ENCODE measurements at places on chromosomes 4 and X. TPM values are rescaled to one million over a fixed set of nuclear protein-coding genes. Genes with fewer than 3 reads are reported as not detected.

DNA sequence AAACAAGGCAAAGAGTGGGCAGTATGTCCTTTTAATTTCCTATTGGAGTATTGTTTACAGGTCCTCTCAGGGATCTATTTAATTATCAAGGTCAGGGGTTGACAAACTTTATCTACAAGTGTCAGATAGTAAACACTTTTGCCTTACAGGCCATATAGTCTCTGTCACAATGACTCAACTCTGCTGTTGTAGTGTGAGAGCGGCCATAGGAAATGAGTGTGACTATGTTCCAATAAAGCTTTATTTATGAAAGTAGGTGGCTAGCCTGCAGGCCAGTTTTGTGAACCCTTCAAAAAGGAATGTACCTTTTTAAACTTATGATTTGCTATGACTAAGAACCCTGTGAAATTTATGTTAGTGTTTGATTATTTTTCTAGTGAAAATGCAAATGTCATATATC is 156.1 kb downstream of the GPAT3 start:
- DNase-seq, result no peak

DNA sequence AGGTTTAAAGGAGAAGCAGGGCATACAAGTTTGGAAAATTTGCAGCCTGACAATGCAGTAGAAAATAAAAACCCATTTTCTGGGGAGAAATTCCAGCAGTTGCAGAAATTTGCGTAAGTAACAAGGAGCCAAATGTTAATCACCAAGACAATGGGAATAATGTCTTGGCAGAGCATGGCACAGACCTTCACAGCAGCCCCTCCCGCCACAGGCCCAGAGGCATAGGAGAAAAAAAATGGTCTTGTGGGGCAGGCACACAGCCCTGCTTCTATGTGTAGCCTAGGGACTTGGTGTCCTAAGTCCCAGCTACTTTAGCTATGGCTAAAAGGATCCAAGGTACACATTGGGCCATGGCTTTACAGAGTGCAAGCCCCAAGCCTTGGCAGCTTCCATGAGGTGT is 65.7 kb downstream of the SPOCK3 start:
- no peak for DNase-seq

- no peak for DNase-seq
These were observed 7.8 kb upstream of the RRAGB start for GRCh38 chrX:55709735-55710134.

GRCh38 chr4:181507938-181508337 is 735.3 kb upstream of the TENM3 start:
- DNase-seq, result no peak

DNA sequence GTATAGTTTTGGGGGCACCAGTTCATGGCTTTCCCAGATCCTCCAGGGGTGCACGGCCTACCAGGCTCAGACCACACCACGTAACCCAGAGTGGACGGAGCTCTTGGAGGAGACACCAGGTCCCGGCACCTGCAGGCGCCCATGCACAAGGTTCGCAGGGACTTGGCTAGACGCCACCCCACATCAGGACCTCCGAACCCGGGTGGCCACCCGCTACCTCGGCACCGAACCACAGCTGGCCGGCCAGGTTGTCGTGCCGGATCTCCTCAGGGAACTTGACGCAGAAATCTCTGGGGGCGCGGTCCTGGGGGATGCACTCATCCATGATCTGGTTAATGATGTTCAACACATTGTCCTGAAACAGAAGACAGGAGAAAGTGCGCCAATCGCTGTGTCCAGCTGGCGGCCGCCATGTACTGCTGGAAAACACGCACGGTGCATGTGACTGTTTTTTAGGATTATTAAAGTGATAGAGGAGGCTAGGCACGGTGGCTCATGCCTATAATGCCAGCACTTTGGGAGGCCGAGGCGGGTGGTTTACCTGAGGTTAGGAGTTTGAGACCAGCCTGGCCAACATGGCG is 77.1 kb downstream of the ZFYVE28 start:
- DNase-seq, result peak; percentile 51

DNA sequence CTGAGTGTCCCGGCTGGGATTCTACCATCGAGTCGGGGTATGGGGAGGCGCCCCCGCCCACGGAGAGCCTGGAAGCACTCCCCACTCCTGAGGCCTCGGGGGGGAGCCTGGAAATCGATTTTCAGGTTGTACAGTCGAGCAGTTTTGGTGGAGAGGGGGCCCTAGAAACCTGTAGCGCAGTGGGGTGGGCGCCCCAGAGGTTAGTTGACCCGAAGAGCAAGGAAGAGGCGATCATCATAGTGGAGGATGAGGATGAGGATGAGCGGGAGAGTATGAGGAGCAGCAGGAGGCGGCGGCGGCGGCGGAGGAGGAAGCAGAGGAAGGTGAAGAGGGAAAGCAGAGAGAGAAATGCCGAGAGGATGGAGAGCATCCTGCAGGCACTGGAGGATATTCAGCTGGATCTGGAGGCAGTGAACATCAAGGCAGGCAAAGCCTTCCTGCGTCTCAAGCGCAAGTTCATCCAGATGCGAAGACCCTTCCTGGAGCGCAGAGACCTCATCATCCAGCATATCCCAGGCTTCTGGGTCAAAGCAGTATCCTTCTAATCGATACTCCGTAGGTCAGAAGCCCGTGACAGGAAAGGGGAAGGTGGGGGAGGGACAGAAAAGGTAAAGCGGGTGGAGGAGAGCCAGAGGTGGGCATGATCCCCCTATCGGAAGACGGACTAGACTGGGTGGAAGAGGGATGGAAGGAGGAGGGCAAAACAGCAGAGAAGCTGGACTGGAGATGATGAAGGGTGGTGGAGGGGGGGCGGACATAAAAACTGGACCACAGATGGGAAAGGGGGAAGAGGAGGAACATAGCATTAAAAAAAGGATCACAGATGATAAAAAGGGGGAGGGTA is 828 bp downstream of the TSPYL2 start:
- DNase-seq, result no peak

- no peak for DNase-seq
These were observed 35.1 kb downstream of the KLHL8 start for GRCh38 chr4:87185146-87185870.

DNA sequence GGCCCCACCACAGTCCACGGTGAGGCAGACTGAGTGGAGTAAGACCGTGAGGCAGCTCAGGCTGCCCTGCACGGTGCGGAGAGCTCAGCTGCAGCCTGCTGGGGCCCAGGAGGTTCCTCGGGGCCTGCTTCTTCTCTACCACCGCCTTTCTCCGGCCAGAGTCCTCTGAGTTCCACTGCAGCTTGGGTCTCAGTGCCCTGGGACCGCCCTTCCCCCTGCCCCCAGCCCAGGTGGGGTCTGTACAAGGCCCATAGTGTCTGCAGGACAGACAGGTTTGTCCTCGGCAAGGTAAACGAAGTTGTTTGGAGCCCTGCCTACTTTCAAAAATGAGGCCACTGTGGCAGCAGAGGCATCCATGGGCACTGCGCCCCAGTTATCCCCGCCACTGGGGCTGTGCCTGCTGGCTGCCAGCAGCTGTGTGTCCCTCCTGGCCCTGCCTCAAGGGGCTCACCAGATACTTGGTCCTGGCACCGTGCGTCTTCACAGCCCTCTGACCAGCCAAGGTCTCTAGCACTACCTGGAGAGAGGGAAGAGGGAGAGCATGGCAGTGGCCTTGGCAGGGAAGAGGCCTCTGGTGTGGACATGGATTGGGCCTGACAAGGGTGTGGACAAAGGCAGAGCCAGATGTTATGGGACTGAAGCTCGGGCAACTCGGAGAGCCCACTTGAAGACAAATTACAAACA is 4.0 kb downstream of the IRAK1 start:
- DNase-seq, result no peak

DNA sequence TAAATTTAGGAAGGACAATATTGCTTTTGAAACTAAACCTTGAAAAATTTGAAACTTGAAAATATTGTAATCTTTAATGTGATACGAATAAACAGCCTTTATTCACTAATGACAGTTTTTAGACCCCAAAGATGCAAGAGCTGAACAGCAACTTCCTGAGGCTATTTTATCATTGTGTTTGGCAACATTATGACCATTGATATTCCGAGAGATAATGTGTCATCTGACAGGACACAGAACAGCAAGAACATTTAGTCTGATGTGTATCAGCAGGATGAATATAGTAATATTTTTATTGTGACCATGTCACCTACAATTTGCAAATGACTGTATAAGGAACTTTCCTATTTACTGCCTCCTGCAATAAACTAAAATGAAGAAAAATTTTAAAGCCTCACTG is 316.0 kb downstream of the ADAM29 start:
- DNase-seq, result no peak

DNA sequence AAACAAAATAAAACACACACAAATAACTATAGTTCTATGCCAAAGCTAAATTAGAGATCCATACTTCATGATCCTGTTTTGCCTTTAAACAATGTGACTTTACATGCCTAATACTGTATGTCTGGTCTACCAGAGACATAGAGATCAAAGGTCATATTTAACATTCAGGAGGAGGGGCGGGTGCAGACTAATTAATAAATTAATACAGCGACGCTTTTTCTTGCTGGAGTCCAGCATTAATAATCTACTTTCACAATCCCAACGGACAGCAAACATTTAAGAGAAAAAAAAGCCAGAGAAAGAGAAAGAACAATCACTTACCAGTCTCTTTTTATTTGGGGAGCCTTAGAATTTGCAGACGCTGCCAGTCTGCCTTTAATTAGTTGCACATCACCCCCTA is 509 bp downstream of the CXXC4 start:
- DNase-seq, result no peak

GRCh38 chr4:53614591-53614990 is 23.3 kb upstream of the LNX1 start:
- DNase-seq, result no peak

DNA sequence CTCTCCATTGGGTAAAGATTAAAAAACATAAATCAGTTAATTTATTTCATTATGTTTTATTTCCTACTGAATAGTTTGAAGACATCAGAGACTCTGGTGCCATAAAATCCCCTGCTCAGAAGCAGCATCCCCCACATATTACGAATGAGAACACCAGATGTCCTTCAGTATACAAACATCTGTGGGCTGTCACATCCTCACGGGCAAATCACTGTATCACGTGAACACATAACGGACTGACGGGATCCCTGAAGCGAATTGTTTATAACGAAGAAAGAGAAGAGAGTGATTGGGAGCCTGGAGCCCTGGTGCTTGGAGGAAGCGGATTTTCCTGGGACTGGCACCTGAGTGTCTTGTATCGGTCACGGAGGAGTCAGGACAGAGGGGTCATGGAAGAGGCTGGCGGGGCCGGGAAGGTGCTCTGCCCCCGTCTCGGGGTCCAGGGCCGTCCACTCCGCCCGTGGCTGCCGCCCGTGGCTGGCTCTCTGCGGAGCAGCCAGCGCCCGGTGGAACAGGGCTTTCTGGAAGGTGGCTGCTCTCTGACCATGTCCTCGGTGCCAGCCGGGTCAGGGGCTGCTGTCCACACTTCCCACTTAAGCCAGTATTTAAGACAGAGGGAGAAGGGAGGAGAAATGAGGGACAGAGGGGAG is 452.7 kb upstream of the FAT1 start:
- DNase-seq, result peak; percentile 57

DNA sequence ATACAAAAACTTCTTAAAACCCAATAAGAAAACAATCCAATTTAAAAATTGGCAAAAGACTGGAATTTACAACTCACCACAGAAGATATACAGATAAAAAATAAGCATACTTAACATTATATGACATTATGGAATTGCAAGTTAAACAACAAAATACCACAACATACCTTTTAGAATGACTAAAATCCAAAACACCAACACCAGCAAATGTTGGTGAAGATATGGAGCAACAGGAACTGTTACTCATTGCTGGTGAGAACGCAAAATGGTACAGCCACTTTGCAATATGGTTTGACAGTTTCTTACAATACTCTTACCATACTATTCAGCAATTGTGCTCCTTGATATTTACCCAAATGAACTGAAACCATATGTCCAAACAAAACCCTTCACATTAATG is 112.4 kb downstream of the ADGRL3 start:
- no peak for DNase-seq

- peak; percentile 58 for DNase-seq
These were observed 10.0 kb downstream of the QRFPR start for GRCh38 chr4:121370729-121371325.

- DNase-seq, result no peak
These were observed 102.1 kb upstream of the TENM3 start for GRCh38 chr4:182141061-182141460.

GRCh38 chr4:173449380-173449717 is 50.4 kb upstream of the SCRG1 start:
- DNase-seq, result peak; percentile 18

DNA sequence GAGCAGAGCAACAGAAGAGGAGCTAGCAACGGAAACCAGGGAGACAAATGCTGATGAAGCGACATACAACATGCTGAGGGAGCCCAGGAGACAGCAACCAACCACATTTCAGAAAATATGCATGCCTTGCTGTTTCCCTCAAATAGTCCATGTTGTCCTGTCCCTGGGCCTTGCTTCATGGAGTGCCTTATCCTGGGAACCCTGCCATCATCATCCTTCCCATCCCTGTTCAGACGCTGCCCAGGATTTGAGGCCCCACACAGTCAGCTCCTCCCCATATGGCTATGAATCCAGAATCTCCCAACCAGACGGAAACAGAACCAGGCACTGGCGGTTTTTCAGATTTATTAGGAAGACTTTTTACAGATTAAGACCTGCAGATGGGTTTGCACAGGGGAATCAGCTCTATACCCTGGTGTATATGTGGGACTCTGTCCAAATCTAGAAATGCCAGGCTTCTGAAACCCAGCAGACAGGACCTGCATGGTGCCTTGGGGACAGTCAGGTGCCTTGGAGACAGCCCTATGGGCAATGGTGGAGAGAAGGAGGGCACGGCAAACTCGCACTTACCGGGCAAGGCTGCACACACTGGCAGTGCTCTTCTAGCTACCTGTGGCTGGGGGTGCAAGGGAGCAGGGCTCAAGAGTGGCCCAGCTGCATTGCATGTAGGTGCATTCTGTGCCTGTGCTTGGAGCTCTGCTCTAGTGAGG is 199.7 kb upstream of the MAMLD1 start:
- DNase-seq, result no peak

Gene TXK
- 1.8 TPM for total RNA-seq

Gene FDCSP
- not detected for total RNA-seq

Gene RBPJ
- total RNA-seq, result 45.9 TPM

Gene SLITRK2
- 0.74 TPM for total RNA-seq

Gene XK
- 7.8 TPM for total RNA-seq

Gene USP17L26
- not detected for total RNA-seq

Gene MEPE
- not detected for total RNA-seq

Gene MAGEA12
- not detected for total RNA-seq

Gene SPANXD
- total RNA-seq, result not detected

Gene CCSER1
- 10.4 TPM for total RNA-seq

Gene CXXC4
- total RNA-seq, result 6.0 TPM

Gene NR0B1
- total RNA-seq, result not detected

Gene DOCK11
- 6.4 TPM for total RNA-seq
